ENCODE measurements at places on chromosomes 2 and 18.

DNA sequence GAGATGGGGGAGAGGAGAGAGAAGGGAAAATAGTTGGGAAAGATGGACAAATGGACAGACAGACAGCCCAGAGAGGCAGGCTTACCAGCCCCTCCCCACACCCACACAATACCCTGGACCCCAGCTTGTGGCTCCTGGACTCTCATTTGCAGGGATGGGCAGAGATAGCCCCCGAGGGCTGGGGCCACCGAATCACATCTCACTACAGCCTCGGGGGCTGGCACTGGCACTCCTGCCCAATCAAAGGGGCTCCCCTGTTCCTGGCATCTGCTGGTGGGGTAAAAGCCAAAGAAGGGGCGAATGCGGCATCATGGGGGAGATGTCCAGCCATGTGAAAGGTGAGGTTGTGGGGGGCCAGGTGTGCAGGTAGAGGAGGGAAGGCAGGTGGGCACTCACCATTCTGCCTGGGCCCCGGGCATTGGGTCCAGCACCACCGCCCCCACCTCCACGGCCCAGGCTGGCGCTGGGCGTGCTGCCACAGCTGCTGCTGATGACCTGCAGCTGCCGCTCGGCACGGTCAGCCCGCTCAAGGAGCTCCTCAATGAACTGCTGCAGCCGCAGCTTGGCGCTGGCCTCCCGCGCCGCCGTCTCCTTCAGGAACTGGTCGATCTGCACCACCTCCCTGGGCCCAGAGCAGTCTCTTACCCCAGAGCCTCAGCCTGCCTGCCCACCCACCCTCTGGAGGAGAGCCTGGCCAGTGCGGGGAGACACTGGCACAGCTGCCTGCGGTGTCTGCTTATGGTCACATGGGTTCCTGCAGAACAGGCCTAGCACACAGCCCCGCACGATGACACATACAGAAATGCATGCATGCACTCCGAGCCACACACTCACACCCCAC, 18.0 kb downstream of the FBXO41 start:
- DNase-seq = peak; percentile 88

DNA sequence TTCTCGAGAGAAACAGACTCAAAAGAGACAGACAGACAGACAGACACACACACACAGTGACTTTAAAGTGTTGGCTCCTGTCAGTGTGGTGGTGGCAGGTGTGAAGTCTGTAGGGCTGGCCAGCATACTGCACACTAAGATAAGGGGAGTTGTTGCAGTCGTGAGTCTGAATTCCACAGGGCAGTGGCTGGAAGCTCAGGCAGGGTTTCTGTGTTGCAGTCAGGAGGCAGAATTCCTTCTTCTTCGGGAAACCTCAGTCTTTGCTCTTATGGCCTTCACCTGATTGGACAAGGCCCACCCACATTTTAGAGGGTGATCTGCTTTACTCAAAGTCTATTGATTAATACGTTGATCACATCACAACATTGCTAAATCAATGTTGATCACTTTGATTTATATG, 478.4 kb upstream of the HS6ST1 start:
- DNase-seq = peak; percentile 35

DNA sequence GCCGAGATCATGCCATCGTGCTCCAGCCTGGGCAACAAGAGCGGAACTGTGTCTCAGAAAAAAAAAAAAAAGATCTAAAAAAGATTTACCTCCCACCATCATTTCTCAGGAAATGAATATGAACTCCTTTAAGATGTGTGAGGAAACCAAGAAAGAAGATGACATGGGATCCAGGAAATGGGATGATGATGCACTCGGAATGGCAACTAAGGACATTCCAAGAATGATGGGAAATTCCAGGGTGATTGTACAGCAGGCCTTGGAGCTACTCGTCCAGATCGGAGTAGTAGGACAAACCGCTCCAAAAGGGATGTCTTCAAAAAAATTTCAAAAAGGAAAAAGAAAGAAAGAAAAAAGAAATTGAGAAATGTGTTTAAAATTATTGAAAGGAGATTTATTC, 84.9 kb upstream of the PMAIP1 start:
- DNase-seq = no peak

- DNase-seq = no peak
Measured at GRCh38 chr2:69205076-69205475, 182.0 kb downstream of the GFPT1 start.
